ENCODE measurements at places on chromosomes 12 and 14. TPM values are rescaled to one million over a fixed set of nuclear protein-coding genes. Genes with fewer than 3 reads are reported as not detected.

ADGRD1 gene
- not detected for total RNA-seq

DNA sequence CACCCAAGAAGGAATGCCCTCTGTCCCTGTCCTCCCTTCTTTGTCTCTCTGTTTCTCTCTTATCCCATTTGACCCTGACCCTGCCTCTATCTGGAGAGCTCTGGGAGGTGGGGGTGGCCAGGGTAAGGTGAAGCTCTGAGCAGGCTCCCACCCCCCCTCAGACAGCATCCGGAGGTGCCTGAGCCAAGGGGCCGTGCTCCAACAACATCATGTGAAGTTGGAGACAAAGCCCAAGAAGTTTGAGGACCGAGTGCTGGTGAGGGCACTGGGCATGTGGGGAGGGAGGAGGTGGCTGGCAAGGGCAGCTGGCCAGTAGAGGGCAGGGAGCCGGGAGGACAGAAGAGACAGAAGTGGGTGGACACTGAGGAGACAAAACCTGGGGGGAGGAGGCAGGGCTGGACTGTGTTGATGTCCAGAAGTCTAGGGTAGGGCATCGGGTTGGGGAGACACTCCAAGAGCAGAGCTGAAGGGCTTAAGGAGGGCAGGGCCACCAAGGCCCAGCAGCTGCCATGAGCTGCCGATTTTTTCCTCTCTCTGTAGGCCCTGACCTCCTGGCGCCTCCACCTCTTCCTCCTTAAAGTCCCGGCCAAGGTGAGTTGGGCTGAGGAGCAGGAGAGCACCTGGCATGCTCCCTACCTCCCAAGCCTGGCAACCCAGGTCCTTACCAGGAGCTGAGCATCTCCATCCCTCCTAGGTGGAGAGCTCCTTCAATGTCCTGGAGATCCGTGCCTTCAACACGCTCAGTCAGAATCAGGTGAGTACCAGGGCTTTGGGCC, 1.9 kb downstream of the CARMIL3 start:
- no peak for DNase-seq

GRCh38 chr14:30385925-30386324, 173.0 kb upstream of the G2E3 start:
- DNase-seq, result no peak

- DNase-seq, result no peak
Measured at GRCh38 chr14:102517392-102518062, 8.0 kb upstream of the ANKRD9 start.

DNA sequence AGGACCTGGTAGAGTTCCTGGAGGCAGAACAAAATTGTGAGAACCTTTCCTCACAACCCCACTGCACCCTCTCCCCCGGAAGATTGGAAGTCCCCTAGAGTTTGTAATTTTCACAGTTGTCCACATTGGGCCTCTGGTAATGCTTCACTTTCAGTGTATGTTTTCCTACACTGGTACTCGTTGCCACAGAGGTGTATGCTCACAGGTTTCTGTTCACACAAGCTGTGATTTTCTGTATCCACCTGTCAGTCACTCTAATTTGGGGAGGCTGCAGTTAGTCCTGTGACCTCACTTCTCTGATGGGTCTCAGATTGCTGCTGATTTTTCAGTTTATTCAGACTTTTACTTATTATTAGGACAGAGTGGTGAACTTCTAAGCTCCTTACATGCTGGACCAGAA, 66.4 kb upstream of the BMP4 start:
- DNase-seq, result no peak

GRCh38 chr12:42270596-42270995, 32.5 kb upstream of the YAF2 start:
- no peak for DNase-seq

DNA sequence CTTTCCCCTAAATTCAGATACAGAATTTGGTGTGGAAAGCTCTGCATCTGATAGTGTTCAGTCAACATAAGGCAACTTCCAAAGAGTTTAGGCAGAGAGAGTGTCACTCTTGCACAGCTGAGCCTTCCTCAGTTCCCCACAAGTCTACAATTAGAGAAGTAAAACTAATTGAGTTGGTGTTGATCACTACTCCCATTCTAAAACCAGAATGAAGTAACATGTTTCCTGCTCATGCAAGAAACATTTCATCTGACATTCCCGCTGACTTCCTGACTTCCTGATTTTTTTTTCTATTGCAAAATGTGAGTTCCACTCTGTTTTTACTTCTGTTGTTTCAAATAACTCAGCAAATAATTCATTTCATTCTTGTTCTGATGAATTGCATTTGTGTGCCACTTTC, 271.0 kb downstream of the ALG10B start:
- DNase-seq, result peak; percentile 6

DNA sequence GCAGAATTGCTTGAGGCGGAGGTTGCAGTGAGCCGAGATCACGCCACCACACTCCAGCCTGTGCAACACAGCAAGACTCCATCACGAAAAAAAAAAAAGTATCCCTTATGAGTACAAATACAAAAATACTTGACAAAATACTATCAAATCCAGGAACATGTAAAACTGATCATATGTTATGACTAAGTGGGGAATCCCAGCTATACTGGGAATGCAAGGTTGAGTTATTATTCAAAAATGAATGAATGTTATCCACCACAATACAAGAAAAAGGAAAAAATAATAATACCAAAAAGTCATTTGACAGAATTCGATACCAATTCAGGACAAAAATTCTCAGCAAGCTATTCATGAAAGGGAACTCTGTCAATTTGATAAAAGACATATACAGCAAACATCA, 32.6 kb downstream of the MOK start:
- DNase-seq, result peak; percentile 22

- peak; percentile 63 for DNase-seq
Measured at GRCh38 chr12:89932954-89933353, 224.3 kb upstream of the ATP2B1 start.

- no peak for DNase-seq
Measured at GRCh38 chr12:50196537-50196936, 29.4 kb upstream of the CERS5 start.

POTEG gene
- not detected for total RNA-seq

DNA sequence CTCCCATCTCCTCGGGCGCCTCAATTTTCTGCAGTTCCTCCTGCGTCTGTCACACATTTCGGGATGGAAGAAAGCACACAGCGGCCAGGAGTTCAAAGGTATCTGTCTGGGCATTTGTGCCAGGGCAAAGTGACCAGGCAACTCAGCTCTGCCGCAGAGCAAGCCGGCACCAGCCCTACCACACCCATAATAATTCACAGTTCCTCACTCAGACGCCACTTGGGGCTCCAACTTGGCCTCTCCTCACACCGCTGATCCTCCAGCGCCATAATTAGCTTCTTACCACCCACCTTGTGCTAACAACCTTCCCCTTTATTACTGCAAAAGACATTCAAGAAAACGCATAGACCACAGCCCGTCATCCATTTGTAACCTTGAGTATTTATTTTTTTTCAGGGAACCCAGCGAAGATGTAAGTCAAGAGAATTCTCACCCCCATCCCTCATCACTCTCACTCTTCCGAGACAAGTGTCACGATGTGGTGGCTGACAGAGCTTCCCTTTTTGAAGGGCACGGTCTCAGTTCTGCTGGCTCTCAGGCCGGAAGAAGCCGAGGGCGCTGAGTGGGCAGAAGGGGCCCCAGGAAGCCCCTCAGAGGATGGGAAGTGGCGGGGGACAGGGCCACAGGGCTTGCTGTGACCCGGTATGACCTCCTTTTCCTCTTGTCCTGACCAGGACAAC, 25.2 kb upstream of the NCOR2 start:
- no peak for DNase-seq

- no peak for DNase-seq
Measured at GRCh38 chr14:77469539-77469938, 11.6 kb downstream of the AHSA1 start.

GRCh38 chr14:58167057-58167456, 15.0 kb upstream of the ARMH4 start:
- DNase-seq, result no peak

CALCOCO1 gene
- total RNA-seq, result 127 TPM

DNA sequence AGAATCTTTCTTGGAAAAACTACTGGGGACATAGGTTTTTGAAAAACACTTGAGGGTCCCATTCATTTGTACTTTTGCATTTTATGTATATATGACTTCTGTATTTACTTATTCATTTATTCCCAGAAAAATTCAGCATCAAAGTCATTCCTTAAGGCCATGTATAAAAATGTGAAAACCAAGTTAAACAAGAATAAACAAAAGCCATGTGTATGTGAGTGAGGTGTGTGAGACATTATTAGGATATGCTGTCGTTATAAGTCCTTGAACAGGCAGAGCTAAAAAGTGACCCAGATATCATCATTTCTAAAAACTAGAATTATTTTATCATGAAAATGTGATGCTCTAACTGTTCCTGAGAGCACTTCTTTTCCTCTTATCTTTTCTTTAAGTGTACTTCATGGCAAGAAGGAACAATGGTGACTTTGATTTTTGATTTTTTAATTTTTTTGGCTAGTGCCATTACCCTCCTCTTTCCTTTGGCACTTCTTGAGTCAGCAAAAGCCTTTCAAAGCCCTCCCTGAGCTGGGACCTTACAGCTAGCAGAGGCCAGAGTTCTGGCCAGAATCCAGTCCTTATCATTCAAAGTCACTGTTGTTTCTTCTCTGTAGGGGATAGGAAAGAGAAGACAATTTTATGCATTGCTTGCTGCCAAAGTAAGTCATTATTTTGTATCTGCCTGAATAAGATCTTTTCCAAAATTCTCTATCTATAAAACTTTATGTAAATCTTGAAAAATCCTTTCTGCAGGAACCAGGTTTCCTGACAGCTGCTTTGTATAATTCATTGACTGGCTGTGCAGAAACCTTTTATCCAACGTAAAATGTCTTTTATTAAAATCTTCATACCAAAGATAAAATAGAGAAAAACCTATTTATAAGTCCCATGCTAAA, 419.7 kb upstream of the PRICKLE1 start:
- DNase-seq, result no peak

- no peak for DNase-seq
Measured at GRCh38 chr12:120290609-120291305, 946 bp downstream of the RNU4-2 start.

DNA sequence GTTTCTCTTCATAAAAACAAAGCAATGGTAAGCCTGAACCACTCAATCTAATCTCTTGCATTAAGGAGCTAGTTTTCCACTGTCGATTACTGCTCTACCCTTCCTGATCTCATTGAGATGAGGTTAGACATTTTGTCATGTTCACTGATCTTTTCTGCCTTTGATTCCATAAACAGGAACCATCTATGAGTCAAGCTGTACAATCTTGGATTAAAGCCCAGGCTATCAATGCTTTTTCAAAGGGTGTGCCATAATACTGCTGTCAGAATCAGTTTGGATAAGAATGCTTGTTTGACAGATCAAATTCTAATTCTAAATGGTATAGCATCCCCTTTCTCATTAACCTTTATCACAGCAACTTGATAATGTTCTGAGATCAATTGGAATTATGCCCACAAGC, 16.1 kb downstream of the GRIP1 start:
- peak; percentile 76 for DNase-seq

DNA sequence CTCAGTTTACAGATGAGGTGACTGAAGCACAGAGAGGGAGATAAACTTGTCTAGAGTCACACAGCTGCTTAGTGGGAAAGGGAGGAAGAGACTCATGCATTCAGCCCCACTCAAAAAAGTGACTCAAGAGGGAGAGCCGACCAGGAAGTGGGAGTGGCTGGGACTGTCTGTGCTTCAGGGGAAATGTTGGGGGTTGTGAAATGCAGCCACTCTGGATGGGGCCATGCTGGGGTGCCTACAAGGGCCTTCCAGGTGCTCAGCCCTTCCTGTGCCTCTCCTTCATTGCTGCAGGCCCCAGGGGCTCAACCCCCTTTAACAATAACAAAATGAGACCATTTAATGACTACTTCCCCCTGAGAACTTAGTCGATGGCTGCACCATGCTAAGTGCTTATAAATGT, 41.8 kb downstream of the CACNA1C start:
- no peak for DNase-seq

SLC6A12 gene
- not detected for total RNA-seq

SYNDIG1L gene
- not detected for total RNA-seq

- no peak for DNase-seq
Measured at GRCh38 chr12:108302403-108303311, 36.5 kb downstream of the CMKLR1 start.

GRCh38 chr14:64758691-64759554, 54.7 kb downstream of the PLEKHG3 start:
- peak; percentile 82 for DNase-seq

- DNase-seq, result no peak
Measured at GRCh38 chr14:76274324-76274723, 101.6 kb upstream of the ESRRB start.

- no peak for DNase-seq
Measured at GRCh38 chr12:27422697-27423096, 23.8 kb upstream of the SMCO2 start.

ZC2HC1C gene
- total RNA-seq, result 0.17 TPM

DNA sequence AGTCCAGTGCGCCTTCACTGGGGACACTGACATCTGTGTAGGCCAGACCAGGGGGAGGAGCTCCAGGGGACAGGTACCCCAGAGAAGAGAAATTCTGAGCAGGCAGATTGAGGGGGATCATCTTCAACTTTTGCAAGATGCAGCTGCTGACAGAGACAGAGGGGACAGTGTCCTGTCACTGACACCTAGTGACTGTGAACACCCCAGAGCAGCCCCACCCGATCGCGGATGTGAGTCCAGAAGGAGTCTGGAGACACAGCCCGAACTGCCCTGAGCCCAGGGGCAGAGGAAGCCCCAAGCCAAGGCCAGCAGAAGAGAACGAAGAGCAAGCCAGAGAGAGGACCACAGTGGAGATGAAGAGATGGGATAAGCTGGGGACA, 21.7 kb upstream of the LRTM2 start:
- DNase-seq, result no peak

DNA sequence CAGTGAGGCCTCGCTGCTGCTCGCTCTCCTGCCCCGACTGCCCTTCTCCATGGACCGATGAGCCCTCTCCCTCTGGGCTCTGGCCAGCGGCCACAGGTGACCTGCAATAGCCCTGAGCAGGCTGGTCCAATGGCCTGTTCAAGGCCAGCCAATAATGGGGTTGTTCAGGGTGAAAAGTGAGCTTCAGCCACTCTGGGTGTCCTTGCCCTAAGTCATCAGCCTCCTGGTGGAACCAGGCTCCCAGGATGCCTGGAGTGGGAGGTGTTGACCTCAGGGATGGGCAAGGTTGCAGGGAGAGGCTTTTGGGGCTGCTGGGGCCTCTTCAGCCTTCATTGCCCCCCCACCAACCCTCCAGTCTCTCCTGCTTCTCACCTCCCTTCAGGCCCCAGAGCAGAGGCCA, 79.7 kb downstream of the RFLNA start:
- DNase-seq, result no peak

FOXG1 gene
- total RNA-seq, result not detected

SMCO2 gene
- total RNA-seq, result 0.28 TPM

DNA sequence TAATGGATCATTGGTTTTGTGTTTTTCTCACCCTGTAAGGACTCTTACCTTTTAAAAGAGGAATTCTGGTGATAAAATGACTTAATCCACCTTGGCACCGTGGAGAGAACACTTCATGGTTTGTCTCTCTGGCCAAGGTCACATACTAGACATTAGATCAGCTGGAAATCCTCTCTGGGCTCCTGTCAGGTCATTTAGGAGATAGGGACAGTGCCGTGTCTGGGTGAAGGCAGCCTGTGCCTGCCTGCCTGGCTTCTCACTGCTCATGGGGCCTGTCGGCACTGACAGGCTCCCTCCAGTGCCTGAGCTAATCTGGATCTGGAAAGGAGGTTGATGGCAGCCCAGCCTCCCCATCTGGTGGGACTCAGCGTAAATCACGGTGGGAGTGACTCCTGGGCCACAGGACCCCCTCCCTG, 5.7 kb downstream of the CRADD start:
- no peak for DNase-seq

All from mammary epithelial cell (primary cell).